Cerebellum (tissue), 4 donors: ENCODE measurements at places on chromosomes 2 and 18. TPM values are rescaled to one million over a fixed set of nuclear protein-coding genes. Genes with fewer than 3 reads are reported as not detected.

Gene ALPP
- total RNA-seq, result not detected

Gene NEU2
- not detected for total RNA-seq

Gene FBXO41
- 17.1 TPM for total RNA-seq

Gene RAD51AP2
- 0.54 TPM for total RNA-seq

Gene GRHL1
- total RNA-seq, result 17.2 TPM

Gene UGT1A6
- total RNA-seq, result not detected

Gene C2orf15
- total RNA-seq, result 5.5 TPM

Gene ELOA2
- total RNA-seq, result not detected
